ENCODE measurements at places on chromosomes 2 and 18.
A peak's percentile ranks its signal among the peaks of the same experiment; 100 is the strongest.

DNA sequence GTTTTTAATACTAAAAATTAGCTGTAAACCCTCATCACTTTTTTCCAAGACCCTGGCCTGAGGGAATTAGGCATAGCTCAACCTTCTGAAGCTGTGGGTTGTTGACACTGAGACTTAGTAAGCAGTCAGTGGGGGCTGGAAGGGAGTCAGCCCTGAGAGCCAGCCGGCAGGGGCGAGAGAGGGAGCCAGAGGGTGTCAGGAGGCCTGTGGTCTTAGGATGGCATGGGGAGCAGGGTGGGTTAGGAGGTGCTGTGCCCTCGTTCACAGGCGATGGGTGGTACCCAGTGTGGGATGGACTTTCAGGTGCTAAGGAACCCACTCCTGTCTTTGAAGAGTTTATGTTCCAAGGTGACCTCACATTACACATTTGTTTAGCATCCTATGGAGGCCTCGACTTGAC, 49.3 kb downstream of the IL1RL2 start:
- no peak for DNase-seq

GRCh38 chr2:232293191-232293590, 85.4 kb upstream of the ALPP start:
- DNase-seq: no peak

DNA sequence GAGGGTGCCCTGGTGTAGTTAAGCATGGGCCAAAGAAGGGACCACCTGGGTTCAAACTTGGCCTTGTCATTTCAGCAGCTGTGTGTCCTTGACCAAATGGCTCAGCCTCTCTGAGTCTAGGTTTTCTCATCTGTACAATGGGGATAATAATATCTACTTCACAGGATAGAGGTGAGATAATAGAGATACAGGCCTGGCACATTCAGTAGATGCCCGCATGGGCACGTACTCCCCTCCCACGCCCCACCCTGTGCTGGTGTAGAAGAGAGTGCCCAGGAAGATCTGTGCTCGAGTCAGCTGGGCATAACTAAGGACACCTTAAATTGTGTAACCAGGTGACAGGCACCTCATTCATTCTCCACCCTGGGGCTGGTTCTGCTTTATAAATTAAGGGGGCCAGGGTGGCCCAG, 8.4 kb upstream of the TMEM185B start:
- no peak for DNase-seq

DNA sequence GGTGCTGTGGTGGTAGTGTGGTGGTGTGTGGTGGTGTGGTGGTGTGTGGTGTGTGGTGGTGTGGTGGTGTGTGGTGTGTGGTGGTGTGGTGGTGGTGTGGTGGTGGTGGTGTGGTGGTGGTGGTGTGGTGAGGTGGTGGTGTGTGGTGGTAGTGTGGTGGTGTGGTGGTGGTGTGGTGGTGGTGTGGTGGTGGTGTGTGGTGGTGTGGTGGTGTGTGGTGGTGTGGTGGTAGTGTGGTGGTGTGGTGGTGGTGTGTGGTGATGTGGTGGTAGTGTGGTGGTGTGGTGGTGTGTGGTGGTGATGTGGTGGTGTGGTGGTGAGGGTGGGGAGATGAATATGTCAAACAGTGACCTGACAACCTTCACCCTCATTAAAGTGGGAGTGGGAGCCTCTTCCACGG, 55.6 kb upstream of the DLGAP1 start:
- no peak for DNase-seq

DNA sequence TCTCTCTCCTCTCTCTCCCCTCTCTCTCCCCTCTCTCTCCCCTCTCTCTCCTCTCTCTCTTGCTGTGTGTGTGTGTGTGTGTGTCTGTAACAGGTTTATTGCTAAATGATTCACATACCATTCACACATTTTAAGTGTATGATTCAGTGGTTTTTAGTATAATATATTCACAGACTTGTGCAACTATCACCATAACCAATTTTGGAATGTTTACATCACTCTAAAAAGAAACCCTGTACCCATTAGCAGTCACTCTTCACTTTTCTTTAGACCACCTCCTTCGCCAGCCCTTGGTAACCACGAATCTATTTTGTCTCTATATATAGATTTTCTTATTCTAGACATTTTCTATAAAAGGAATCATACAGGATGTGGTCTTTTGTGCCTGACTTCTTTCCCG, 11.4 kb downstream of the THNSL2 start:
- peak; percentile 30 for DNase-seq

DNA sequence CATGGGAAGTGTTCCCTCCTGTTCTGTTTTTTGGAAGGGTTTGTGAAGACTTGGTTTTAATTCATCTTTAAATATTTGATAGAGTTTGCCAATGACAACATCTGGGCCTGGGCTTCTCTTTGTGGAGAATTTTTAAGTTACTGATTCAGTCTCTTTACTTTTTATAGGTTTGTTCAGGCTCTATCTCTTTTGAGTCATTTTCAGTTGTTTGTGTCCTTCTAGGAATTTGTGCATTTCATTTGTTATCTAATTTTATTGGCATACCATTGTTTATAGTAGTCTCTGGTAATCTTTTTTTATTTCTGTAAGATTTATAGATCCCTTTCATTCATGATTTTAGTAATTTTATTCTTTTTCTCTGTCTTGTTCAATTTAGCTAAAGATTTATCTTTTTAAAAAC, 14.6 kb downstream of the SCLY start:
- no peak for DNase-seq

- no peak for DNase-seq
These were observed 68.8 kb downstream of the SH3RF3 start for GRCh38 chr2:109197491-109198418.

- no peak for DNase-seq
These were observed 138.6 kb upstream of the CDCA7 start for GRCh38 chr2:173216051-173216450.

GRCh38 chr2:289362-290089, 1.6 kb upstream of the ALKAL2 start:
- DNase-seq: peak; percentile 43

DNA sequence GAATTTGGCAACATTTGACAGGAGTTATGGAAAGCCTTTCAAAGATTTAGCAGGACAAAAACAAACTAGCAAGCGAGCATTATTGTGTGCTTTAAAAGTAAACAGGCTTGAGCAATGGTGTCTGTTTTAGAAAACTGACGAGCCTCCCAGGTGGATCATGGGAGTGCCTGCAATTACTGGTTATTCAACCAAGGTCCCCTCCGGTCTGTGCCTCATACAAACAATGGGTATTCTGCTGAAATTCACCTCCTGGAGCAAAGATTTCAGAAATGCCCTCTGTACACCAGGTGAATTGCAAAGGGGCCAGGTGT, 22.4 kb downstream of the RTP5 start:
- DNase-seq: no peak

DNA sequence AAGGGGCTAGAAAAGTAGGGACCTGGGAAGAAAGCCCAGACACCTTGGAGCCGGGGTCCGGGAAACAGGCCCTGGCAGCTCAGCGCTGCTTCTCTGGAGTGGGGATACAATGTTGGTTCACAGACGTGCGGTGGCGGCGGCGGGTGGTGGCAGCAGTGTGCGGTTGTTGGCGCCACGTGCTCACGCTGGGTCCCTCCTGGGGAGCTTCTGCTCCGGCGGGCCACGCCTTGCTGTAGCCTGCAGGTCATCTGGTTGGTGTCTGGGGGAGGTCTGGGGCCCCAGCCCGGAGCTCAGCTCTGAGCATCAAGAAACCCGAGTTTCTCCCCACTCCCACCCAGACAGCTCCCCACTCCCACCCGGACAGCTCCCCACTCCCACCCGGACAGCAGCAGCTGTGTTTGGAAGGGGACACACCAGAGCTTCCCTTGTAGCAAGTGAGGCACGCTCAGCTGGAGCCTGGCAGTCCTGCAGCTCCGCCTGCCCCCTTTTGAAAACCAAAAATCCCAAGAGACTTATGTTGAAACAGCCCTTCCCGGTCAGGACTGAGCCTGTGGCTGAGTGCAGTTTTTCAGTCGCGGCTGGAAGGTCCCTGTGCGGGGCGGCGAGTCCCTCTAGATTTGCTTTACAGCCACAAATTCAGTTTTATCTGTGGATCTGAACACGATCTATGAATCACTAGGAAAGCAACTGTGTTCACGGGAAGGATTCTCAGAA, 46.9 kb downstream of the NFATC1 start:
- DNase-seq: no peak

DNA sequence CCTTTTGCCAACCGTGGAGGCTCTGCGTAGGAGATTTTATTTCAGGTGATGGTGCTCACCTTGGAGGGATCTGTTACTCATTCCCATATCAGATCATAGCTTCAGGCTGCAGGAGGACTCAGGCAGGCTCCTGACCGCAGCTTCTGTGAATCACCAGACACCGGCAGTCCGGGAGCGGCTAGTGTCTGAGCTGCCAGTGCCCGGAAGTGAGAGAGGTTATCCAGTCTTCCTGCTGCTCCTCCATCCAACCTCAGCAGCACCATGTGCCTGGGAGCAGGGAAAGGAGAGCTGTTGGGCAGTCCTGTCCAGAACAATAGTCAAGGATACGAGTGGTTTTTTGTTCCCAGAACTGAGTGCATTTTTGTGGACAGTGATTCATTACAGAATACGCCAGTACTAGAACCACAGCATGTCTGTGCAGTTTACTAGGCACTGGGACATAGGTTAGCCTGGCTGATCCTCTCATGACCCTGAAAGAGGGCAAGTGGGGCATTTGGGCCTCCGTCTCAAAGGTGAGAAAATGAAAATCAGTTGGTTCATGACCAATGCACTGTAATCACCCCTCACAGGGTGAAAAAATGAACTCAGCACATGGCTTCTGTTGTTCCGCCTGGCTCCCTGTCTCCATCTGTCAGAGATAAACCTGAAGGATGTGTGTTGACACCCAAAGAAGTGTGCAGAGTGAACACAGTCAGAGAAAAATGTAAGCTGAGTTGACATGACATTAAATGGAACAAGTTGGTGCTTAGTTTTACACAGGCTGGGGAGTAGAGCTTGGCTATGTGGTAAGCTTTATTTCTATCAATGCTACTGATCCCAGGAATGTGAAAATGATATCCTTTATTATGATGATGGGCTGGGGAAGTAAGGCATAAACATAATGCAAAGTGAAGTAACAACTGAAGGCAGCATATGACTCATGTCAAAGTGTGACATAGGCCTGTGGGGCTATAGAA, 12.2 kb downstream of the FHOD3 start:
- peak; percentile 96 for DNase-seq

DNA sequence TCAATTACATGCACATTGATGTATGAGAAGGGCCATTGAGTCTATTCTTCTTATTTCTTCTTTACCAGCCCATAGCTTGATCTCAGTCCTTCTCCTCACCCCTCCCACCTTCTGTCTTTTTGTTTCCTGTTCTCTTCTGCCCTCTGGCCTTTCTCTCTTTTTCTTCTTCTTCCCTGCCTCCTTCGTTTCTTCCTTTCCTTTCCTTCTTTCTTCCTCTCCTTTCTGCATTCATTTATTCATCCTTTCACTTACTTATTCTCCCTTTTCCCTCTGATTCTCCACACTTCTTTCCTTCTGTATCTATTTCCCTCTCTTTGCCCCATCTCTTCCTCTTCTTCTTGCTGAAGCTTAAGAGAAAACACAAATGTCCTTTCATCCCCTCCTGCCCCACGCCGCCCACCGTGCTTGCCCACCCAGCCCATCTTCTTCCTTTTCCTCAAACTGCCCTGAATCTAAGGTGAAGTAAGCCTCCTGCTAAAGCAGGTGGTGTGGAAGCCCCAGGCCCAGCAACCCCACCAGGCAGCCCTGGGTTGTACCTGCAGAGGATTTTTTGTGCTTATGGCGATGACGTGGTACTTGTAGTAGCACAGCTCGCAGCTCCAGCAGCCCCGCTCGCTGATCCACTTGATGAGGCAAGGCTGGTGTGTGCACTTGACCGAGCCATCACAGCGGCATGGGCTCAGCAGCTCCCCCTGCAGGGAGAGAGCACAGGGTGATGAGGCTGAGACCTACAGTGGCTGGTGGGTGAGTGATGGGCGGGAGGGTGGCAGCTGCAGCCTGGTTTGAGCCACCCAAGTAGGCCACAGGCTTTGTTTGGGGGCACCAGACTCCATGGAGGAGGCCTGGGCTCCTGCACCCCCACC, 89.0 kb downstream of the MARCHF4 start:
- DNase-seq: peak; percentile 27

GRCh38 chr18:41849632-41850031, 105.4 kb upstream of the PIK3C3 start:
- no peak for DNase-seq

DNA sequence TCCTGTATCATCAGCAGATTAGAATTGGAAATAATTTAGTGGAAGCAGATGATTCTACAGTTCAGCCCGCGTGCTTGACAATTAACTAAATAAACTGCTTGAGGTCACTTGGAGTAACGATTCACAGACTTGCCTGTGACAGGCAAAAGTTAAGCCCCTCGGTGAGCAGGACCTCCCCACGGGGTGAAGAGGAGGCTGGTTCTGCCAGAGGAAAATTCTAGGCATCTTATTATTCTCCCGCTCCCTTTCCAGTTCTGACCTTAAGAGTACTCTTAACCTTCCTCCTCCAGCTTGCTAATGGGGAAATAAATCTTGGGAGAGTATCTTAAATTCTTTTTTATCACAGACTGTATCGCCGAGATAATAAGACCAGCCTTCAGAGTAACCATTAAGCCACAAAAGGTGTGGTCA, 169.7 kb upstream of the SMAD2 start:
- DNase-seq: no peak

GRCh38 chr2:239934571-239935171, 90.5 kb downstream of the NDUFA10 start:
- peak; percentile 36 for DNase-seq

GRCh38 chr2:8049851-8050571, 631.8 kb upstream of the ID2 start:
- no peak for DNase-seq

- DNase-seq: peak; percentile 58
These were observed 364.9 kb upstream of the TMEFF2 start for GRCh38 chr2:192559587-192559986.

- DNase-seq: peak; percentile 35
These were observed 21.8 kb upstream of the RPIA start for GRCh38 chr2:88669482-88670214.

- DNase-seq: no peak
These were observed 83.8 kb upstream of the SERTAD2 start for GRCh38 chr2:64737547-64737946.

GRCh38 chr2:60544062-60544461, 9.4 kb downstream of the BCL11A start:
- no peak for DNase-seq

DNA sequence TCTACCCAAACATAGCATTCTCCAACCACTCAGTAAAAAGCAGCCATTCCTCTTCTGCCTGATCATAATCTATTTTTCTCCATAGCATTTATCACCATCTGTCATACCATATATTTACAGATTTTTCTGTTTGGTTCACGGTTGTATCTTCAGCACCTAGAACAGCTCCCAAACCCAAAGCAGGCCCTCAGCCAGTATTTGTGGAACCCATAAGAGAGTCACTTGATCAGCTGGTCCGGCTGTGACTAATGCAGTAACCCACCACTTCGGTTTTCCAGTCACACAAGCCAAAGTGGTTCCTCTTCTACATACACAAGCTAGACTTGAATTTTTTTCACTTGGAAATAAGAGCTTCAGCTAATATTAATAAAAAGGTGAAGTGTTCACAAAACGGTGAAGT, 511.6 kb upstream of the CELF4 start:
- no peak for DNase-seq
